Stimulated activated CD4-positive, alpha-beta T cell treated with anti-CD3 and anti-CD28 coated beads, TNF-alpha, amount 100 ng/mL, for 48 hours (primary cell): ENCODE measurements at places on chromosomes 7 and 10.

DNA sequence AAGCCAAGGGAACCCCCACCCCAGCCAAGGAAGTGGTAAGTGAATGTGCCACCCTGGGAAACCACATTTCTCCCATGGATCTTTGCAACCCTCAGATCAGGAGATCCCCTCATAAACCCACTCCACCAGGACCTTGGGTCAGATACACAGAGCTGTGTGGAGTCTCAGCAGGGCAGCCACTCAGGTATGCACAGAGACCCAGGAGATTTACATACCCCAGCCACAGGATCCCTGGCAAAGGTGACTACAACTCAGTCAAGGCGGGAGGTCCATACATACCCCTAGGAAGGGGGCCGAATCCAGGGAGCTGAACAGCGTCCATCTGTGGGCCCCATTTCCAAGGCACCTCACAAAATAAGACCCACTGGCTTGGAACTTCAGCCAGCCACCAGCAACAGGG is 293.4 kb downstream of the CTNNA3 start:
- no peak for DNase-seq

DNA sequence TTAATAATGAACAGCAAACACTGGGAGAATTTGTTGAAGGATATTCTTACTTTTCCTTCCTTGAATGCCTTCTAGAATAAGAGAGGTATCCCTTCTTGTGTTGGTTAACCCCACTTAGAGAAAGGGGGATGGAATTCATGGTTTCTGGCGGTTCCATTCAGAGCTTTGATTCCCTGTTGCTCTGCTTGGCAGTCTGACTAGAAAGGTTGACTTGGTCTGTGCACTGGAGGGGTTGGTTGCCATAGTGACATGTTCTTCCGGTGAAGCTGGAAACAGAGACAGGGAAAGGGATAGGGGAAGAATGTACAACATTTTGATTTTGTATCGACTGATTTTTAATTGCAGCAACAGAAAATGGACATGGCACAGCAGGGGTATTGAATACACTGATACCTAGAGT is 2.5 kb downstream of the TMEM178B start:
- DNase-seq = no peak

- no peak for DNase-seq
Measured at GRCh38 chr10:100807241-100807951, 62.0 kb downstream of the PAX2 start.

DNA sequence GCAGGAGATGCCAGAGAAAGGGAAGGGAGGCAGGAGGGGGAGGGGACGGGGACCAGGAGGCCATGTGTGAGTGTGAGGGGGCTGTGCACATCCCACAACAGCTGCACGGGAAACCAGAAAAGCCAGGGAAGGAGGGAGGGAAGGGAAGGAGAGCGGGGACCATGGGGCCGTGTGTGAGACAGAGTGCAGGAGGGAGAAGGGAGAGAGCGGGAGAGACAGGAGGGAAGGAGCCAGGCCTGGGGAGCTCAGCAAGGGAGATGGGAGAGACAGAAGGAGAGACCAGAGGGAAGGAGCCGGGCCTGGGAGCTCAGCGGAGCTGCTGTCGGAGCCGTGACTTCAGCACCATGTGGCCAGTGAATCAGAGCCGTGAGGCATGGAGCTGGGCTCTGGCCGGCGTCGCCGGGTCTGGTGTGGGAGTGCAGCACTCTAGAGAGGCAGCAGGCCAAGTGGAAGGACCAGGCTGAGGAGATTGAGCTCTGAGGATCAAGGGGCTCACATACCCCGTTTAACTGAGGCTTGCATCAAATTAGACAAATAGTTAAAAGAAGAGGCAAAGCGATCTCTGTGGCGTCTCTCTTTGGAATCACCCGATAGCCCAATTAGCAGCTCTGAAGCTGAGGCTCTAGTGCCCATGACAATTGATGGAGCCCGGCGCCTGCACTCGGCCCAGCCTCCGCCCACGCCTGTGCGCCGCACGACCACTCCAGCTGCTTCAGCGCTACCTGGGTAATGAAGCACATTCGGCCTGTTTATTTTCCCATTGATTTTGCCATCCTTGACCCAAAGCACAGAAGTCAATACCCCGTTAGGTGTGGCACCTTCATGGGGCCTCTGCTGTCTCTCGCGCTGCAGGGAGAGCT is 150.4 kb downstream of the MAD1L1 start:
- no peak for DNase-seq

GRCh38 chr7:151051108-151051507 is 2.8 kb downstream of the ASIC3 start:
- peak; percentile 28 for DNase-seq

DNA sequence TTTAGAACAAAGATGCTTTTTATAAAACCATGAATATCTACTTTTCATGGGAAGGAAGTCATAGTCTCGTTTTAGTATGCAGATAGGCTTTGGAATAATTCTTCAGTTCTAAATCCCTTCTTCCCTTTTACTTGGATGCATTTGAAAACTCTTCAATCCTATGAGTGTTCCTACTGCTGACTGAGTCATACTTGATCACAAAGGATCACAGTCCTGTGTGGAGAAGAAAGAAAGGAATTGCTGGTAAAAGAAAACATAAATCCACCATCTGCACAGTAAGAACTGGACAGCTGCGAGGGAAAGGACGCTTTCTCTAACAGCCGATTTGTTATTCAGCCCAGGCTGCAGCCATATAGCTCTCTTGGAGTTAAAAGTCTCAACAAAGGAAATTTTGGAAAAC is 209.9 kb downstream of the SEMA3E start:
- DNase-seq = no peak
